ENCODE measurements at places on chromosomes 1 and 21.

DNA sequence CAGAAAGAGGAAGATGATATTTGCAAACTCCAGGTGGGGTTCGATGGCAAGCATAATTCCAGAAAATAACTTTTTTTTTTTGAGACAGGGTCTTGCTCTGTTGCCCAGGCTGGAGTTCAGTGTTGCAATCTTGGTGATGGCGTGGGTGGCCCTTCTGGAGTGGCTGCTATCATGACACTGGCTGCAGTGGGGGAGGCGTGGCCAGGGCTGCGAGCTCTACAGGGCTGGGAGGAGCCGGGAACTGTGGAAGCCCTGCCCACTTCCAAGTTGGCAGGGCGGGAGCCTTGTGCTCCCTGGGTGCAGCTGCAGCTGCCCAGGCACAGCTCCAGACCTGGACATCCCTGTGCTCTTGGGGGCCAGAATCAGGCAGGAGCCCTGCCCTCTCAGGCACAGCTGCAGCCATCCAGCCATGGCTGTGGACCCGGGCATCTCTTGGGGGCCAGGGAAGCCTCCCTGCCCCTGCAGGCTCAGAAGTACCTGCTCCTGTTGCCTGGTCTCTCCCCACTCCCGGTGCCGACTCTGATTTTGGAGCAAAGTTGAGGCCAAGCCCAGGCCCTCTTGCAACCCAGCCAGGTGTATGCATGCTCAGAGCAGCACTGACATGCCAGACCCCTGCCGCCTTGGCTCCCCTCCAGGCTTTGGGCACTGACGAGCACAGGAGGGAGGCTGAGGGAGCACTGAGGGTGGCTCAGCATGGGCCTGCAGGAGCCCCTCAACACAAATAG is 7.2 kb upstream of the BCL10 start:
- DNase-seq: no peak

DNA sequence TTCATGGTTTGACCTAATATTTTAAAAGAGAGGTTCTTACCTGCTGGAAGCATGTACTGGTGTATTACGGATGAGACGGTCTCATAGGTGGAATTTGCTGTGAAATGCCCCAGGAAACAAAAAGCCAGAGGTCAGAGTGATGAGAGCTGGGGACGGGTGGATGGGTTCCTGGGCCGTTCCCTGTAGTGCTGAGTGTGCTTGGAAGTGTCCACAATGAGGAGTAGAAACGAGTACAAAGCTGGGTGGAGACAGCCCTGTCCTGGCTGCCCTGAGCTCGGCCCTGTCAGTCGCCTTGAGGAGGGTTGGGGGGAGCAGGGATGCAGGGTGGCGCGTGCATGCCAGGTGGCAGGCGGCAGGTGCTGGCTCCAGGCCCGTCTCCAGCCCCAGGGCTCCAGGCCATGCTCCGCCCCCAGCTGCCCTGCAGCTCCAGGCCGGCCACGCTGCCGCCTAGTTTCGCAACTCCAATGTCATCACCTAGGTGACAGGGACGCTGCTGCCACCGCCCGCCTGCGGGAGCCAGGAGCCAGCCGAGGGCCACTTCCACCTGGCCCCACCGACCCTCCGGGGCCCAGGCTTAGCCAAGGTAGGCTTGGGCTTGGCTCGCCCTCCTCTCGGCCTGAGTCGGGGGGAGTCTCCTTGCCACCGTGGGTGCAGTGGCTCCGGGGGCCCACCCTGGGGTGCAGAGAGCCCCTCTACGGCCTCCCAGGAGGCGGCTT is 16.4 kb downstream of the TP73 start:
- peak; percentile 16 for DNase-seq

DNA sequence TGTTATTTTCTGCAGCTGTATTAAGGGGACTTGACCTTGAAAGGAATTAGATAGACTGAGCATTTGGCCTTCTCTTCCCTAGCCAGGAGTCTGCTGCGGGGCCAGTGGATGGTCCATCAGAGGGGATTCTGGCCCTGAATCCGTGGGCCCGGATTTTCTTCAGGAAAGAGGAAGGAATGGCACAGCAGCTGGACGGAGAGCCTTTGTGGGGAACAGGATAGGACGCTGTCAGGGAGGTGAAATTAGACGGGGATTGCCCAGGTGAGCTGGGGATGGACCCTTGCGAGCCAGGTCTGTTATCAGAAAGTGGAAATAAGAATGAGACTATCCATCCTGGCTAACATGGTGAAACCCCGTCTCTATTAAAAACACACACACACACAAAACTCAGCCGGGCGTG is 1.7 kb upstream of the C2CD2 start:
- no peak for DNase-seq

- DNase-seq: no peak
Measured at GRCh38 chr1:32933742-32934322, 30.8 kb downstream of the RNF19B start.

DNA sequence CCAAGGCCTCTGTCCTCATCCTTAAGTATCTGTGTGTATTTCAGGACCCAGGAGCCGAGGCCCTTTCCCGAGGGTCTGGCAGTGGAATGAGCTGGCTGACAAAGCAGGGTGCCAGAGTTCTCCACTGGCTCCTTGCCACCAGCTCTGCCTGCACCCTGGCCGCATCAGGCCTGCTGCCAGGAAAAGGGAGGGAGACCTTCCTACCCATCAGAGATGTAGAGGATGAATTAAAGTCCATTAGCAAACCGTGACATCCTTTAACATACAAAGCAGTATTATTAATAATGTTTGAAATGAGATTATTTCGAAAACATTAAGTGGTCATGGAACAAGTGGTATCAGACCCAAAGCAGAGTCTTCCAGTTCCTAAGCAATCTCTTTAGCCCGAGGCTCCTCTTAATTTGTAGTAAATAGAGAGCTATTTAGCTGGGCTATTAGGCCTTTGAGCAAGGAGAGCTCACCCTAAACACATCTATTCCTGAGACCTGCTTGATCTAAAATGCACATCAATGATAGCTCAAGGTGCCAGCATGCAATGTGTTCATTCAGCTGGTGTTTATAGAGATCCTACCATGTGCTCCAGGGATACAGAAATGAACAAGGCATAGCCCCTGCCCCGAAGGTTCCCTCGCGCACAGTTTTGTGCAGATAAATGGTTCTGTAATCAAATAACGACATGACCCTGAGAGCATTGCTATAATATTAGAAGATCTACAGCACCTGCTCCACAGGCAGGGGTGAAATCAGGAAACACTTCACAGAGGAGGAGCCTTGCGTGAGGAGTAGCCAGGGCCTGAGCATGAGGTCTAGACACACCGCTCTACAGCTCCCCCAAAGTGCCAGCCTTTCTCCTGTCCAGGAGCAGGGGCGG is 44.0 kb downstream of the FAM163A start:
- DNase-seq: no peak

DNA sequence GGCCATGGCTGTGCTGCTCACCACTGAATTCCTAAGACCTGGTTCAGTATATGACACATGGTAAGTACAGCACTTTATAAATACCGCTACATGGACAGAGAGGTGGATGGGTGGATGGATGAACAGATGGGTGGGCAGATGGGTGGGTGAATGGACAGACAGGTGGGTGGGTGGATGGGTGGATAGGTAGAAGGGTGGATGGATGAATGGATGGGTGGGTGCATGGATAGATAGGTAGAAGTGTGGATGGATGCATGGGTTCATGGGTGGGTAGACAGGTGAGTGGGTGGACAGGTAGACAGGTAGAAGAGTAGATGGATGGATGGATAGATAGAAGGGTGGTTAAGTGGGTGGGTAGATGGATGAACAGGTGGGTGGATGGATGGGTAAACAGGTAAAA is 54.8 kb downstream of the TMCO4 start:
- no peak for DNase-seq

GRCh38 chr21:36859744-36860501 is 106.5 kb downstream of the HLCS start:
- DNase-seq: peak; percentile 45

GRCh38 chr21:40021558-40022351 is 154.5 kb downstream of the PCP4 start:
- DNase-seq: no peak

DNA sequence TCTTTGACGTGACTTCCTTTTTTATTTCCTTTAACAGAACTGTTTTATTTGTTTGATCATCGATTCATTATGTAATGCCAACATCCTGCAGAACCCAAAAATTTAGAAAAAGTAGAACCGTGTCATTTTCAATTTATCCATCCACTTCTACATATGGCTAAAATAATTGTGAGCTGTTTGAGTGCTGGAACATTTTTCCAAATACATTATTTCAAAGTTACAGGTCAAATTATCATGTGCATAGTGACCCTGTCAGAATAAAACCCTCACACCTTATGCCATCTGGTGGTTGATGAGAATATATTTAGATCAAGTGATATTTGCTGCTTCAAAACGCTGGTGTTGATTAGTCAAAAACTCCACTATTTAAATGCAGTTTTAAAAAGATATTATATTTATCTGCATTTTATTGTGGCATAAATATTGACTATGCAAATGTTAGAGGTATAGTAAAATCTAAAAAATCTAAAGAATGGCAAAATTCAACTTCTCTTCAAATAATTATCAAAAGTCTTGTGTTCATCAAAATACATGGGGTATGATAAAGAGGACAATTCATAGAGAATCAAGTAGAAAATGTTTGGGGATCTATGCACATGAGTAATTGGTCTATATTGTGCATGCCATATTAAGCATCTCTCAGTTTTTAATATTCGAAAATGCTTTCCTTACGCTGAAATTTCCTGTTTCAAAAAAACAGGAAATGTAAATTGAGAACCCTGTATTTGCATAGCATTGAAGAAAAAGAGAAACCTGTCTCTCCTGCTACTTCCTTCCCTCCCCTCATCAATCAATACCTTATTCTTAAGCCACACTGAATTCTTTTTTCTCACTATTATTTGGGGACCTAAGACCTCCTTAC is 39.7 kb downstream of the UBE2U start:
- peak; percentile 73 for DNase-seq

GRCh38 chr1:150486966-150487762 is at the start of gene TARS2:
TARS2 (plus strand) TSS chr1:150487419; CDS start chr1:150487451, 32 bp downstream.
- DNase-seq: peak; percentile 99

DNA sequence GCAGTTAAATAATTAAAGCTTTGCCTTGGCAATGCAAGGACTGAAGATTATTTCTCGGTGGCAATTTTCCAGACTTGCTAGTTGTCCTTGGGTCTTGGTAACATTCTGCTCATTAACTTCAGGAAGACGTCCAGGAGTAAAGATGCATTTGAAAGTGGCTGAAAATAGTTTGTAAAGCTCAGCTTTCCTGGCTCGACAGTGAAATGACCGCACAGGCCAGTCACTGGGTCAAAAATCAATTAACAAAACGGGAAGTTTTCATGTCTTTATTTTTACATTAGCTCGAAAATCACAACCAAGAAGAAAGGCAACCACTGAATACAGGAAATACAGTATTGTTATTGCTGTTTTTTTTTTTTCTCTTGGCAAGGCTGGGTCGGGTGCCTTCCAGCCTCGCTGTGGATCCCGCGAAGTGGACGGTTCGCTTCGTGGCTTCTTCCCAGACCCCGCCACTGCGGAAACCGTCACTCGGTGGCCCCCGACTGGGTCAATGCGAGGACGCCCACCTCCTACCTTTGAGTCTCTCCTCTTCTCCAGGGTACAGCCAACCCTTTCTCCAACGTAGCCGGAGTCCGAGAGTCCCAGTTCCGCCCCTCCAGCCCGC is 479 bp upstream of the SNX7 start:
- DNase-seq: no peak

DNA sequence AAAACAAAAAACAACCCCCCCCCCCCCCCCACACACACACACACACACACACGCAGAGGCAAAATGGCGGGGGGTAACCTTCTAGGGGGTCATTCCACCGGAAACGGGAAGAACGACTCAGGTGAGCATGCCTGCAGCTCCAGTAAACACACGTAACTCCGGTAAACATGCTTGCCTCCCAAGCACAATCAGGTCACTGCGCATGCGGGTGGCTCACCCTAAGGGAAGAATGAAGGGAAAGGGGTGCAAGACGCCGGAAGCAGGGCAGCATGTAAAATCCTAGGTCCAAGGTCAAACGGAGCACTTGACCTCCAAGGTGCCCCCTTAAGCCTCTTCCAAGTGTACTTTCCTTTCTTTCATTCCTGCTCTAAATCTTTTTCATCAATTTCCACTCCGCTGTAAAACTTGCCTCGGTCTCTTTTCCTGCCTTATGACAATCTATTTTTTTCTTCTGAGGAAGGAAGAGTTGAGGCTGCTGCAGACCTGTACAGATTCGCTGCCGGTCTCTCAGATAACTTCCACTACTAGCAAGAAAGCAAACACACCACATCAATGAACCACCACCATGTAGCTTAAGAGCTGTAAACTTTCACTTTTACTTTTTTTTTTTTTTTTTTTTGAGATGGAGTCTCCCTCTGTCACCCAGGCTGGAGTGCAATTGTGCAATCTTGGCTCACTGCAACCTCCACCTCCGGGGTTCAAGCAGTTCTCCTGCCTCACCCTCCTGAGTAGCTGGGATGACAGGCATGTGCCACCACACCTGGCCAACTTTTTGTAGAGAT is 21.0 kb upstream of the CBR3 start:
- DNase-seq: no peak

GRCh38 chr1:67338642-67339041 is 31.0 kb downstream of the IL12RB2 start:
- DNase-seq: no peak

DNA sequence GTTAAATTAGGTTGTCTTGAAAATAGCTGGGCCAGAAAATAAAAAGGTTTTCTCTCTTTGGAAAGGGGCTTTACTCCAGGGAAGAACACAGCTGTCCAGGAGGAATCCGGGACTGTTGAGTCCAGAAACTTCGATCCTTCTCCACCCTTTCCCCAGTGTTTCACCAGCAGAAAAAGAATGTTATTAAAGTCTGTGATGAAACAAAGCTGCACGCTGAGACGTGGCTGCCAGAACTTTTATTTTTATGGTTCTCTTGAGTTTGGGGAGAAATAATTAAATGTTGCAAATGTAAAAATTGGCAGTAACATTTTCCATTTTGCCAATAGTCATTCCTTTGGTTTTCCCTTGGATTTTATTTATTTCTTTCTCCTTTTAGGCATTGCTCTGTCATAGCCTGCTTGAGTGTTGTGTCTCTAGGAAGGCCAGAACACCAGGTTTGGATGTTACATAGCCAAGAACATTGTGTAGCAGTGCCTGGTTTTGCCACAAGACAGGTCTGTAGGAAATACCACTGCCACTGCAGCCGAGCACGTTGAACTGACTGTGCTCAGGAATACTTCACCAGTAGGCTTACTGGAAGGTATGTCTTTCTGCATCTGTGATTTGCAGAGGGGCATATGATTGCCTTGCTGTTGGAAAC is 87.4 kb downstream of the ROR1 start:
- DNase-seq: no peak
